Naive thymus-derived CD8-positive, alpha-beta T cell (primary cell): ENCODE measurements at places on chromosomes 7 and 10. TPM values are rescaled to one million over a fixed set of nuclear protein-coding genes. Genes with fewer than 3 reads are reported as not detected.

Gene NCF1
- 13.0 TPM for total RNA-seq

Gene TRIM4
- 68.4 TPM for total RNA-seq

Gene C10orf105
- 0.25 TPM for total RNA-seq

Gene RHBDD2
- 47.1 TPM for total RNA-seq

Gene ITIH2
- total RNA-seq: not detected

Gene SOSTDC1
- total RNA-seq: not detected

Gene ALOX5
- 11.2 TPM for total RNA-seq

Gene NUPR2
- total RNA-seq: not detected

Gene MEST
- 16.1 TPM for total RNA-seq

Gene MKI67
- 0.34 TPM for total RNA-seq

Gene NUTM2B
- 2.6 TPM for total RNA-seq

DNA sequence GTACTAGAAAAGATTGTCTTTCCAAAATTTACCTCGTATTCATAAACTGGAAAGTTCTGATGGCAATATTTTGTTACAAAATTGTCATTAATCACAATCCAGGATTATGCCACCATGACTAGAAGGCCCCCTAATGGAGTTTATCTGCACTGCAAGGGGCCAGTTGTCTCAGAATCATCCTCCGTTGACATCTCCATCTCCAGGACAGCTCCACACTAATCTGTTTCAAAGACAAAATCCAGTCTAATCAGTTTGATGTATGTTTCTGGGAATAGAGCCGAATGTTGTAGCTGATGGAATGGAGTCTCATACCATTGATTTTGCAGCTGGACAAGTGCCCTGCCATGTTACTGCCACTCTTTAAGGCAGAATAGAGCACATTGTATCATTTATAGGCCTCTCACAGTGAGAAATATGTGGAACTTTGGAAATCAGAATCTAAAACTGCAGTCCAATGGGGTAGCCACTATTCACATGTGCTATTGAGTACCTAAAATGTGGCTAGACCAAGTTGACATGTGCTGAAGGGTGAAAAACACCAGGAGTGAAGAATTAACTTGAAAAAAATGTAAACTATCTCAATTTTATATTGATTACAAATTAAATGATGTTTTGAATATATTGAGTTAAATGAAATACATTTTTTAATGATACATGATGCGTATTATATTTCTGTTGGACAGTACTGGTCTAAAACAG, 38.3 kb upstream of the TOMM7 start:
- no peak for DNase-seq

- no peak for DNase-seq
Measured at GRCh38 chr10:114914560-114914959, 23.4 kb upstream of the TRUB1 start.

GRCh38 chr10:63751836-63752235, 230.6 kb downstream of the REEP3 start:
- DNase-seq: no peak

DNA sequence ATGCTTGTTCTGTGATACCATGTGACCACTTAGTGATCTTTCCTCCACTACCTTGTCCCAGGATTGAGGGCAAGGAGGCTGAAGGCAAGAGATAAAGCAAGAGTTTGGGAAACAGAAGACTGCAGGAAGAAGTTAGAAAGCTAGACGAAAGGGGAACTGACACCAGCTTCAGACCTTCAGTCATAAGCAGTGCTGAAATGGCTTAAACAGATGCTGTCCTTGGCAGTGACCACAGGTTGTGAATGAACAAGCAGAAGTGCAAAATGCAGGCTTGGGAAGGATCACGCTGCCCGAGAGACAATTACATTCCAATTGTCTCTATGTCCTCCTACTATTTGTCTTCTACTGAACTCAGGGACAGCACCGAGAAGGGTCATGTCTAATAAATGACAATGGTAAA, 704.9 kb upstream of the AUTS2 start:
- DNase-seq: no peak

DNA sequence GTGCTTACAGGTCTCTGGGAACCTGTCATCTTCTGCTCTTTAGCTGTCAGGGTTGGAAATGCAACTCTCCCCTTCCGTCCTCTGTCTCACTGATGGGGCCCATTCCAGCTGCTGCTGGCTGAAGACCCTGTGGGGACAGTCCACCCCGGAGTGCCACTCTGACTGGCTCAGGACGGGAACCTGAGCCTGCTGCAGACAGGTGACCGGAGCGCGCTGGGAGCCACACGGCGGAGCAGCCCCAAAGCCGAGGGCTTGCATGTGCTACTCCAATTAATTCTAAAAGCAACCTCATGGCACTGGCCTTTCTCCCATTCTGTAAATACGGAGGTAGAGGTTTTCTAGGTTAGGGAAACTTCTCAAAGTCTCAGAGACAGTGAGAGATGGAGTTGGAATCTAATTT, 223.5 kb upstream of the PITRM1 start:
- no peak for DNase-seq

DNA sequence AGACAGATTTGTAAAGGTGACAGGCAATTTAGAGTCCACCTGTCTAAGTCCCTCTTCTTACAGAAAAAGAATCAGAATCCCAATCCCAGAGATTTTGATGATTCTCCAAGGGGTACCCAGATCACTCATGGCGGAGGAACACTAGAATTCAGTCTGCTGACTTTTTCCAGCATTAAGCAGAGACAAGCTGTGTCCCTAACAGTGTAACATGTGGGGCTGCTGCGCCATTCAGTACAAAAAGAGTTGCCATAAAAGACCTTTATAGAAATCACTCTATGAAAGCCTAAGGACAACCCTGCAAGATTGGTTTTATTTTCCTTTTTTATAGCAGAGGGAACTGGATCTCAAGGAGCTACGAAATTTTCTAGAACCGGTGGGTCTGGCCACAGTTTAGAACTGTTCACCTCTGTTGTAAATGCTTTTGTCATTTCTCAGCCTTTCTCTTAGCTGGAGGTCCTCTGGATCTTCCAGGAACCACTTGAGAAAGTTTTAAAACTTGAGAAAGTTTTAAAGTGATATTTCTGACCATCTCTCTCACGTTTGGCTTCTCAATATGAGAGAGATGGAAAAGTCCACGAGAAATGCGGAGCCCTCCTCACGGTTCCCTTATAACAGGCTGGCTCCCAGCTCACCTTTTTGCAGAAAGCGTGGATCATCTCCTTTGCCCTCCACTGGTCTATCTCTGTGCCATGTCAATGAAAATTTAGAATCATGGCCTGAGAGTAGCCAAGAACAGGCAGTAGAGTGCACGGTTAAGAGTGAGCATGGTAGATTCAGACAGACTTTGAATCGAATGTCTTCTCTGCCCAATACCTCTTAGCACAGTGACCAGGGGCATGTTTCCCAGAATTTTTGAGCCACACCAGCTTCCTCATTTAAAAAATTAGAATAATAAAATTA, 826 bp downstream of the GIMAP7 start:
- DNase-seq: no peak

GRCh38 chr10:27369880-27370279, 129.3 kb upstream of the ACBD5 start:
- no peak for DNase-seq

DNA sequence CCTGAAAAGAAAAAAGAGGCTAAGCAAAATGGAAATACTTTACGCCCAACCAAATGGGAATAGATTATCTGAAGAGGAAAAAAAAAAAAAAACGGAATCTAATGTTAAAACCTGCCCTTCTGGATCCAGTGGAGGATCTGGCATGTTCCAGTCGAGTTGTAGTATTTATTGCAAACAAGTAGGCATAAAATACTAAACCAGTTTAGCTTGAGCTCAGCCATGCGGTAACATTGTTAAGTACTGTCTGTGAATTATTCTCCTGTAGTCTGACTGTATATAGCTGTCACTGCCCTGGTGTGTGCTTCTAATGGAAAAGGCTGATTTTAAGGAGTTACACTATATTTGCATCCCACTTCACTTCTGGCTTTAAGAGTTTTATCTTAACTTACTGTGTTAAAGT, 40.3 kb downstream of the CELF2 start:
- no peak for DNase-seq

DNA sequence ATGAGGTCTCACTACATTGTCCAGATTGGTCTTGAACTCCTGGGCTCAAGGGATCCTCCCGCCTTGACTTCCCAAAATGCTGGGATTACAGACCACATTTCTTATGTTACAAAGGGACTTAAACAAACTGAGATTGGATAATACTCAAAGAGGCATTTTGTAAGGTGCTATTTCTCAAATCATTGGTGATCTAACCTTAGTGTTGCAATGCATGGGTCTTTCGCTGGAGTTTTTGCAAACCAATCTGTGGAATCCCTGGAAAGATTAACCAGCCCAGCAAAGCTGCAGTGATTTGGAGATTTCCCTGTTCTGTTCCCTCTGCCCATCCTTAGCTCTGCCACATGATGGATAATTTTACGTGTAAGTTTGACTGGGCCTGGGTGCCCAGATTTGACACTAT, 20.4 kb upstream of the ECHDC3 start:
- DNase-seq: no peak

DNA sequence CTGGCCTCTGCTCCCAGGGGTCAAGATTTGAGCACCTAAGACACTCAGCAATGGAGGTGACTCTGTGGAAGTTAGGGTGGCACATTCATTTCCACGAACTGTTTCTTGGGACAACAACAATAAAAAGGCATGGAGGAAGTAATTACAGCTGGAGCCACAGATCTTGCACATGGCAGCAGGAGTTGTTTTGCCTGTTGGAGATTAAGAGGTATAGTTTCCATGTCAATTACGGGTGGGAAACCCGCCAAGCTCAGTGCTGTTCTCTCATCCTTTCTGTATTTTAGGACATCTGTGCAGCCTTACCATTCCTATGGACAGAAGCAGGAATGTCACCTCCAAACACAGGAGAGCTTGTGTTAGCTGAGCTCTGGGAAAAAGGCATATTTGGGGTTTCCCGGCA, 201.2 kb downstream of the SNX10 start:
- no peak for DNase-seq

- DNase-seq: no peak
Measured at GRCh38 chr10:79275105-79275430, 72.2 kb upstream of the PPIF start.

- no peak for DNase-seq
Measured at GRCh38 chr10:66713387-66713786, 212.4 kb upstream of the LRRTM3 start.

DNA sequence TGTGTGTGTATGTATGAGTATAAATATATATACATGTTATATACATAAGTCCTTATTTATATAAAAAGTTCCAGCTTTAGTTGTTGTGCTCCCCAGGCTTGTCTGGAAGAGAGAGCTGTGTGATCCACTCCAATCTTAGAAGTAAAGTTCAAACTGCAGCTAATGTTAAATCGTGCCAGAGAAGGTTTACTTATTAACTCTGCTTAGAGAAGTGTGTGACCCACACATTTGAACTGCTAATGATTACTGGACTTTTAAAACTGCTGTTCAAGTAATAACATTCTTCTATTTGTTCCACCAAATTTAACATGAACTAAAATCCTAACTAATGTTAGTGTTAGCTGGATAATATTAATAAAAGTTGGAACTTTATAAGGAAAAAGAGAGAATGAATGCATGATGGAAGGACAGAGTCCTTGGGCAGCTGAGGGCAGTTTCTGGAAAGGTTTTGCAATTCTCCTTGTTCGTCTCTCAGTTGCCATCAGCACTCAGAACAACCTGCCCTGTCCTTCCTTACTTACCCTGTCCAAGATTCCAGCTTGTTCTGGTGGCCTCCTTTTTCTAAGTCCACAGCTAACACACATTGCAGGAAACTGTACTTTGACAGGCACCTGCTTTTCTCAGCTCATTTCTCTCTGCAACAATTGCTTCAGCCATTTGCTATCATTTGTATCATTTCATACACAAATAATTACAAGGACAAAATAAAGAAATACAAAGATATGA, 162.6 kb downstream of the FAM107B start:
- DNase-seq: no peak

- DNase-seq: no peak
Measured at GRCh38 chr7:142457146-142457703, 199.4 kb upstream of the PRSS58 start.
